ENCODE measurements at places on chromosomes 1 and 21.

DNA sequence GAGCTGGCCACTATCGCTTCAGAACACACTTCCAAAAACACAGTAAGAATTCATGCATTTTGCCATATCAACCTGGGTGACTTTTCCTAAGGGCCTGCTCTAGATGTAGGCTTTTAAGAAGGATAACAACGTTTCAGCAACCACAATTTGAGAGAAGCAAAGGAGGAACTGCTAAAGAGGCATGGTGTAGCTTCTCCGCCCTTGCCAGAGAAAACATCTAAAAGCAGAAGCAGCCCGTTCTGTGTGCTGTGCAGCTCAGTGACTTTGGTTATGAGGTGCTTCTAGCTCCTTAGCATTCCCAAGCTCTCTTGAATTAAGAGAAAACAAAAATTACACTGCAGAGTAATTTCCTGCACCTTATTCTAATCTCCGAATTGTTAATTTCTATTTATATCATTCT lies 2.7 kb downstream of the PER3 start:
- no peak for DNase-seq

- peak; percentile 74 for DNase-seq
These were observed 6.0 kb upstream of the LINGO4 start for GRCh38 chr1:151811181-151811580.

- DNase-seq = no peak
These were observed 99.5 kb downstream of the MAN1A2 start for GRCh38 chr1:117466761-117467160.

DNA sequence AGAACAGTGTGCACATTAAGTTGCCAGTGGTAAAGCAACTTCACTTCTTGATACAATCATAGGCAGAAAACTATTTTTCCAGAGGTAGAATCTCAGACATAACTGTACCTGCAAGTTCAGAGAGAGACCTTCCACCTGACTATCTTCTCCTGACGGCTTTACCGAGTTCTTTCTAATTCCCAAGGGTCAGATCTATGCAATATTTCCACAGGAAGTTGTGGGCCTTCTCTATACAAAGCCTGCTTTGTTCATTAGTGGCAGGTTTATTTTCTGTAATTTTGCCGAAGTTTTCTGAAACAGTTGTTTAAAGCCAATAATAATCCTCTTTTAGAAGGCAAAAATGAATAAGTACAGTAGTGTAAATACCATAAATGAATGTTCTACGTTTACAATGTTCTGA lies 58.2 kb upstream of the RCC1 start:
- DNase-seq = no peak

GRCh38 chr1:110617116-110617515 lies 11.0 kb upstream of the KCNA2 start:
- no peak for DNase-seq

- DNase-seq = no peak
These were observed 1.9 kb upstream of the COL6A2 start for GRCh38 chr21:46095814-46096595.

Data from fibroblast of upper back skin (primary cell).